ENCODE measurements at places on chromosomes 7 and 10.

- DNase-seq: no peak
Measured at GRCh38 chr7:107023522-107024151, 20.9 kb upstream of the PRKAR2B start.

DNA sequence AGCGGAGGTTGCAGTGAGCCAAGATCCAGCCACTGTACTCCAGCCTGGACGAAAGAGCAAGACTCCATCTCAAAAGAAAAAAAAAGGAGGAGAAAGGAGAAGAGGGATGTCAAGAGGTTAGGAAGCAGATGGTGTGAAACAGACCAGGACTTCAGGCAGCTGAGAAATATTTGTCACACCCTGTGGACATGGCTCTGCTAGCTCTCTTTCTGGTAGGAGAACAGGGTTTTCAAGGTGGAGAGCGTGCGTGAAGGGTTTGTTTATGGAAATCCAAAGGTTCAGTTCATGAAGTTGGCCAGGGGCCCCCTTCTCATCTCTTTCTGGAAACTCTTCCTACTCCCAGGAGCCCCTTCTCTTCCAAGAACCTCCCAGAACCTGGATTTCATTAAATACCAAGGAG, 110.8 kb upstream of the GALNT17 start:
- no peak for DNase-seq

GRCh38 chr7:95794917-95795515, 22.7 kb downstream of the DYNC1I1 start:
- no peak for DNase-seq

GRCh38 chr7:21947946-21948345, 2.2 kb upstream of the CDCA7L start:
- no peak for DNase-seq

GRCh38 chr7:93920496-93921182, 896 bp upstream of the GNG11 start:
- no peak for DNase-seq

GRCh38 chr7:105677817-105678573, 96.7 kb upstream of the EFCAB10 start:
- DNase-seq: peak; percentile 78

DNA sequence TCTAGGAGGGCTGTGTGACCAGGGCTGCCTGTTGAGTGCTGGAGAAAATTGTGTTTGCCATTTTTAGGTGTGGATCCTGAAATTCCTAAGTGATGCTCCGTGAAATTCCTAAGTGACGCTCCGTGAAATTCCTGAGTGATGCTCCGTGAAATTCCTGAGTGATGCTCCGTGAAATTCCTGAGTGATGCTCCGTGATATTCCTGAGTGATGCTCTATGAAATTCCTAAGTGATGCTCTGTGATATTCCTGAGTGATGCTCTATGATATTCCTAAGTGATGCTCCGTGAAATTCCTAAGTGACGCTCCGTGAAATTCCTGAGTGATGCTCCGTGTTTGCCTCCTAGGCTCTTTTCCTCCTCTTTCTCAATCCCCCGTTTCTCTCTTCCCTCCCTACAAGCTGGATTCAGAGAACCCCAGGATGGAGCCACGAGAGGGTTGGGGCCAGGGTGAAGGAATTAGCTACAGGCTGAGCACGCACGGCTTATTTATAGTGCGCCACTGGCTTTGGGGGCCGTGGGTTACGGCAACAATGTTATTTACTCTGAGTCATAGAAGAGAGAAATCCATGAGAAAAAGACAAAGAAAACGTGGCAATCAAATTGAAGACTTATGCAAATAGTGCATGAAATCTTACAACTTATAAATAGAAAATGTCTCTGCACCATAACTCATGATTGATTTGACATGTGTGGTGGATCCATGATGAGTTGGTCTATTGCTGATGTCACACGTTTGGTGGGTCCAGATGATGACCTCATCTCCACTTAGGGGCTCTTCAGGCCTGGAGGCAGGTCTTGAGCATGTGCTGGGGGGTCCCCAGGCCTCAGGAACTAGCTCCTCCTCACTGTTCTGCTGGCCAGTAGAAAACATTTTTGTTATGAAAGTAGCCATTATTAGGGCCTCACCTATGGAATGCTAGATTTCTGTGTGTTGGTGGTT, 224.6 kb downstream of the WDR37 start:
- DNase-seq: no peak

DNA sequence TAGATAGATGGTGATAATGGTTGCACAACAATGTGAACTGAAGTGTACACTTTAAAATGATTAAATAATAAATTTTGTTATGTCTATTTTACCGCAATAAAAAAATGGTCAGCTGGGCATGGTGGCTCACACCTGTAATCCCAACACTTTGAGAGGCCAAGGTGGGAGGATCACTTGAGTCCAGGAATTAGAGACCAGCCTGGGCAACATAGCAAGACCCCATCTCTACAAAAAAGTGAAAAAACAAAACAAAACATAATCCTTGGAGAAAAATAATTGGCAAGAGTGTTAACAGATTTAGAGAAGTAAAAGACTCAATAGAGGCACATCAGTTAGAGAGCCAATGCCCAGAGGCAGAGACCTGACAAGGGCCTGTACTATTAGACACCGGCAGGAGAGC, 9.9 kb upstream of the RPEL1 start:
- DNase-seq: no peak

DNA sequence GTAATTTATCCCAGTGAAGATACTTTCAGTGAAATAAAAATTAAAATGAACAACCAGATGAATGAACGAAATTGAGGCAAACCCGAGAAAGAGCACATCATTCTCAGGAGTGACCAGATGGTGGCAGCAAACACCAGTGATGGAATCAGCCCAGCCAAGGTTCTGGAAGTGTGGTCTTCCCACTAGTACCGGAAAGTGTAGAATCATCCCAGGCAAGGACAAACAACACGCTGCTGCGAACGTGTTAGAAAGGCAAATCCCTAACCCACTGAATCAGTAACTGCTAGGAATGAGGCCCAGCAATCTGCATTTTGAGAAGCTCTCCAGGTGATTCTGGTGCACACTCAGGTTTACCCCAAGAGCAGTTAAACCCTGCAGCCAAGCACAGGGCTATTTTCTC, 15.5 kb upstream of the SLC18A3 start:
- no peak for DNase-seq

- no peak for DNase-seq
Measured at GRCh38 chr7:157877298-157878090, 540.7 kb downstream of the DNAJB6 start.
